BE2C (cell line): ENCODE measurements at places on chromosomes 16 and 17.

DNA sequence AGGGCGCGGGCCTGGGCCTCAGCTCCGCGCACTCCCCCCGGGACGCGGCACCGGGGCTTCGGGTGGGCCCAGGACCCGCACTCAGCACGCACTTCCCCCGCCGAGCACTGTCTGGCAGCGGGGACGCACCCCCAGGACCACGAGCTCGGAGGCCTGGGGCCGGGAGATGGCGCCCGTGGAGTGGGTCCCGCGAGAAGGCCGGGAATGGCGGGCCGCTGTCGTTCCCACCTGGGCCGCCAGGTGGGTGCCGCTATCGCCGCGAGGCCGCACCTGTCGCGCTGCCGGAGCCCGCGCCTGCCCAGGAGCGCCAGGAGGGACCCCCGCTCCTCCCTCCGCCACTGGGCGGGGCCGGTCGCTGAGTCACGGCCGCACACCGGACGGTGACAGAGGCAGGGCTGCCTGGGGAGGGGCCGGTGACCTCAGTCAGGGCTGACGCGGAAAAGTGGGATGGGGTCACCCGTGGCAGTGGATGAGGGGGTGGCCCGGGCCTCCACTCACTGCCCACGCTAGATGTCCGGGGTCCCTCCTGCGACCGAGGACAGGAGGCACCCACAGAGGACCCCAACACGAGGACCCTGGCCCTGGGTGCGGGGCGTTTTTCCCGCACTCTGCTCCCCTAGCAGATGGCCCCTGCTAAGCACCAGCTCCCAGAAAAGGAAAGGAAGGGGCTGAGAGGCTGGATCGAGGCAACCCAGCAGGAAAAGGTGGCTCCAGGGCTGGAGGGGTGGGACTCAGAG lies 6.9 kb upstream of the ACTG1 start:
- DNase-seq: no peak

- peak; percentile 75 for DNase-seq
Observed at GRCh38 chr17:82297714-82298537, 19.5 kb downstream of the CD7 start.

DNA sequence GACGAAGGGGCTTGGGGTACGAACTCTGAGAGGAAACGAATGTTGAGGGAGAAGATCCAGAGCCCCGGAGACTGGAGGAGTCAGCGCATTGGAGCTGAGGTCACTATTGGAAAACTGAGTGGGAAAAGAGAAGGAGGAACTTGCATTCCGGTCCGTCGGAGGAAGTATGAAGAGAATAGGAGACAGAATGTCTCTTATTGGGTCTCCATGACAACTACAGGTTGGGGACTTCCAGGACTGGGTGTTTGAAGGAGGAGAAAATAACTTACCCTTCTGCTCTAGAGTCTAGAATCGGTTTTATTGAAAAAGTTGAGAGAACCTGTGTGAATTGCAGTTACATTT lies 537 bp downstream of the GOSR1 start:
- DNase-seq: no peak

DNA sequence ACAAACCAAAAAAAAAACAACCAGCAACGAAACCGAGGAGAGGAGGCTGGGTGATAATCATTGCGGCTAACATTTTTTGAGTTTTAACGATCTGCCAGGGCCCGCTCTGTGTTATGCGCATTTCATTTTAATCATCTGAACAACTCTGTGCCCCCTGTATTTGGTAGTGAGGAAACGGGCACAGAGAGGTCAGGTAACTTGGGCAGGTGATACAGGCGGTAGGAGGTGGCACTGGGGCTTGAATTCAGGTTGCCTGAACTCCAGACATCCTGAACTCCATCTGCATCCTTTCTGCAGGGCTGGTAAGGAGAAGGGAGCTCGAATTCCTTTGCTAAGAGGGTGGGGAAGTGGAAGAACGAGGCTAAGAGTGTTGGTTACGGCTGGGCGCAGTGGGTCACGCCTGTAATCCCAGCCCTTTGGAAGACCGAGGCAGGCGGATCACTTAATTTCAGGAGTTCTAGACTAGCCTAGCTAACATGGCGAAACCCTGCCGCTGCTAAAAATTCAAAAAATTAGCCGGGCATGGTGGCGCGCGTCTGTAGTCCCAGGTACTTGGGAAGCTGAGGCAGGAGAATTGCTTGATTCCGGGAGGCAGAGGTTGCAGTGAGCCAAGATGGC lies 1.1 kb downstream of the CLUAP1 start:
- no peak for DNase-seq

GRCh38 chr17:44402564-44403172 lies 13.2 kb upstream of the ITGA2B start:
- DNase-seq: no peak

GRCh38 chr17:73137376-73137775 lies 27.4 kb upstream of the SSTR2 start:
- no peak for DNase-seq

GRCh38 chr17:40556884-40557414 lies 8.3 kb downstream of the CCR7 start:
- DNase-seq: peak; percentile 70

DNA sequence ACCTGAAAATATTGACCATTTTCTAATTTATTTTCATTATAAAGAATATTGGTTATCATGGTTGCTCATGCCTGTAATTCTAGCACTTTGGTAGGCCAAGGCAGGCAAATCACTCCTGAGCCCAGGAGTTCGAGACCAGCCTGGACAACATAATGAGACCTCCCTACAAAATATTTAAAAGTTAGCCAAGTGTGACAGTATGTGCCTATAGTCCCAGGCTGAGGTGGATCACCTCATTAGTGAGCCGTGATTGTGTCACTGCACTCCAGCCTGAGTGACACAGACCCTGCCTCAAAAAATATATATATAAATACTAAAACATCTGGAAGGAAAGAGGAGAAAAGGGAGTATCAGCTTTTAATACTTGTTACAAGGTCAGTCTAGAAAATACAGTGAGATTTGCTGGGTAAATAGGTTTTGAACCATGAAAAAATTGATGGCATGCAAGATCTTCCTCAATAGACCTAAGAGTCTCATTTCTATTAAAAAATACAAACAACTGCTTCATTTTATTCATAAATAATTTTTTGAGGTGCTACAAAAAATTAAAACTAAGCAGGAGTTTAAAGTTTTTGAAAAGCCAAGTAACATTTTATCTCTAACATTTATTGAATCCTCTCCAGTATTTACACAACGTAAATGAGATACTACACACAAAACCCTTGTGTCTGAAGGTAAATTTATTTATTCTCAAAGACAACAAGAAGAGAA lies 47.7 kb downstream of the TUBD1 start:
- DNase-seq: no peak

- DNase-seq: no peak
Observed at GRCh38 chr16:23922406-23922805, 86.6 kb downstream of the PRKCB start.
